ENCODE measurements at places on chromosomes 16 and 17.
A peak's percentile ranks its signal among the peaks of the same experiment; 100 is the strongest.

- no peak for DNase-seq
- no peak overlapping the region for H3K27ac ChIP-seq
- H3K36me3 ChIP-seq, result peaks cover 92% of the 10 kb centered on the region
- H3K4me1 ChIP-seq, result no peaks in the 10 kb centered on the region
- no peak overlapping the region for H3K4me3 ChIP-seq
- no peaks in the 10 kb centered on the region for H3K27me3 ChIP-seq
These were observed 23.2 kb upstream of the KLHL11 start for GRCh38 chr17:41888332-41888965.

- peak overlapping the region; percentile 91 for H3K27ac ChIP-seq
- H3K36me3 ChIP-seq, result no peaks in the 10 kb centered on the region
- H3K27me3 ChIP-seq, result no peaks in the 10 kb centered on the region
- H3K4me3 ChIP-seq, result peak overlapping the region; percentile 100
These were observed 514 bp downstream of the THRA start for GRCh38 chr17:40063187-40063771.

- no peaks in the 10 kb centered on the region for H3K36me3 ChIP-seq
- no peaks in the 10 kb centered on the region for H3K4me1 ChIP-seq
- H3K27me3 ChIP-seq, result no peaks in the 10 kb centered on the region
- H3K4me3 ChIP-seq, result no peak overlapping the region
These were observed 83.8 kb downstream of the RAP1GAP2 start for GRCh38 chr17:2880050-2880449.

DNA sequence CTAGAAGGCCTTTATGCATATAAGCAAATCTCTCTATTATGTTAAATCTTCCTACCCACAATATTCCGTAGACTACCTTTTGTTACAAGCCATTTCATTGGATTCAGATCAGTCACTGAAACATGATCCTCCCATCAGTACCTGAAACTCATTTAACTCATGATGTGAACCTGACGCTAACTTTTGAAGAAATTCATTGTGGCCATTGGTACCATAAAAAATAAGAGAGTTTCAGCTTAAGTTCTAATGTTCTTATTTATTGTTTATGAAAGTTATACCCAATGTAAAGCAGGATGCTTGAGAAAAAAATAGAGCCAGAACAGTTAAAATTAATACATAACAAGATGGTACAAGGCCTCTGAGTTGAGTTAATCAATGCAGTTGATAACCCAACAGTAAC lies 439.6 kb downstream of the KCNJ2 start:
- no peak overlapping the region for H3K27ac ChIP-seq
- no peaks in the 10 kb centered on the region for H3K27me3 ChIP-seq
- no peak for DNase-seq
- H3K4me3 ChIP-seq, result no peak overlapping the region

DNA sequence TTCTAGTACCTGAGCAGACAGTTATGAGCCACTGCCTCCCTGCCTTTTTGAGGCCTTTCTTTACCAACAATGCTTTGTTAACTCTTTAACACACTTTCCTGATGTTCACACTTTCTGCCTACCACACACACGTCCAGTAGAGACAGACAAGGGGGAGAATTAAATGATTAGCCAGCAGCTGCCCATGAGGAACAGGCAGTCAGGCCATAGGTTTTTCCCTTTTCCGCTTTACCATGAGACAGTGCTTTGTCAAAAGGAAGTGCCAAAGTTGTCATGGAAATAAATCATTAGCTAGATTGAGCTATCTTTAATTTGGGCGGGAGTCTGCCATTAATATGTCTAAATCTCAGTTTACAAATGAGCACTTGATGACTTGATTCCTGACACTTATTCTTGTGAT lies 102.1 kb downstream of the PITPNC1 start:
- no peaks in the 10 kb centered on the region for H3K4me1 ChIP-seq
- H3K27ac ChIP-seq, result no peak overlapping the region
- no peak for DNase-seq
- no peak overlapping the region for H3K4me3 ChIP-seq
- no peaks in the 10 kb centered on the region for H3K27me3 ChIP-seq

DNA sequence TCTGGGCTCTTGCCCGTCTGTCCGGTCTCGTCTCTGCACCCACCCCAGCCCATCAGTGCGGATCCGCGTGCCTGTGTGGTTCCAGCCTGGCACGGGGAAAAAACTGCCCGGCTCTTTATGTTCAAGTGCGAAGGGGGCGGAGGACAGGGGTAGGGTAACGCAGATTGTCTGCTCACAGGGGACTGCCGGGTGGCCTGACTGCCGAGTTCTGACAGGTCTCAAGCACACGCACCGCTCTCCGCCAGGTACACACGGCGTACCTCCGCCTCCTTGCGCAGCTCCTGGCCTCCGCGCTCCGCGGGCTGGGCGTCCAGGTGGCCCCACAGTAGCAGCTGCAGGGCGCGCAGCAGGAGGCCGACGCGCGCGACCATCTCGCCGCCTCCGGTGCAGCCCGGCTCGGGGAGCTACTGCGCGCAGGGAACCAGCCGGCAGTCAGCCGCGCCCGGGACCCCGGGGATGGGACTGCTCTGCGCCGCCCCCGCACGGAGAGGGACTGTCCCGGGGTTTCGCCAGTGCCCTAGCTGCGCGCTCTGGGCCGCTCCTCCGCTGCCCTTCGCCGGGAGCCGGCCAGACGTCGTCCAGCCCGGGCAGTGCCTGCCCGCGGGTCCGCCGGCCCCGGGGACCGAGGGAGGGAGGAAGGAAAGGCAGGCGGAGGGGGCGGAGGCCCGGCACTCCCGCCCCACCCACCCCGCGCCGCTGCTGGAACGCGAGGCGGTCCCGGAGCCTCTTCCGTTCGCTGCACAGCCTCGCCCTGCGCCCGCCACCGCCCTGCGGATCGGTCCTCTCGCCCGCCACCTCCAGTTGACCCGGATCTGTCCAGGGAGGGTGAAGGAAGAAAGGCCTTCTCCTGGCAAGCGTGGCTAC lies at the start of gene MMP28:
Gene MMP28, minus strand, starts transcription at position 635 of the 864 bp plus-strand sequence. Its CDS starts 264 bp downstream, at position 371.
- H3K4me3 ChIP-seq, result peak within 1 kb of the TSS; percentile 67
- H3K27ac ChIP-seq, result peak within 1 kb of the TSS; percentile 13
- no peaks in the 10 kb centered on the region for H3K36me3 ChIP-seq

DNA sequence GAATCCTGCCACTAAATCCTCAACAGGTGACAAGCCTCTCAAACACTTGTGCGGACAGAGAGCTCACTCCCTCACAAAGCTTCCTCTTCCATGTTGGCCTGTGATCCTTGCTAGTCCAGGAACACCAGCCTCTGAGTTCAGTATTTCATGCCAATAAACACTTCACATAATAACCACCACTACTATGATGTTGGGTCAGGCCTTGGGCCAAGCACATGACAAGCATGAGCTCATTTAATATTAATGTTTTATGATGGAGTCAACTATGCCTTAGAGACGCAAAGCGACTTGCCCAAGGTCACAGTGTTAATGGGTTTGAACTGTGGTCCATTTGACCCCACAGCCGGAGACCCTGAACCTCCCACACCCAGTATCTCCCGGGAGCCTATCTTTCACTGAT lies 129.1 kb downstream of the GAS7 start:
- H3K4me3 ChIP-seq, result no peak overlapping the region
- H3K36me3 ChIP-seq, result no peaks in the 10 kb centered on the region

DNA sequence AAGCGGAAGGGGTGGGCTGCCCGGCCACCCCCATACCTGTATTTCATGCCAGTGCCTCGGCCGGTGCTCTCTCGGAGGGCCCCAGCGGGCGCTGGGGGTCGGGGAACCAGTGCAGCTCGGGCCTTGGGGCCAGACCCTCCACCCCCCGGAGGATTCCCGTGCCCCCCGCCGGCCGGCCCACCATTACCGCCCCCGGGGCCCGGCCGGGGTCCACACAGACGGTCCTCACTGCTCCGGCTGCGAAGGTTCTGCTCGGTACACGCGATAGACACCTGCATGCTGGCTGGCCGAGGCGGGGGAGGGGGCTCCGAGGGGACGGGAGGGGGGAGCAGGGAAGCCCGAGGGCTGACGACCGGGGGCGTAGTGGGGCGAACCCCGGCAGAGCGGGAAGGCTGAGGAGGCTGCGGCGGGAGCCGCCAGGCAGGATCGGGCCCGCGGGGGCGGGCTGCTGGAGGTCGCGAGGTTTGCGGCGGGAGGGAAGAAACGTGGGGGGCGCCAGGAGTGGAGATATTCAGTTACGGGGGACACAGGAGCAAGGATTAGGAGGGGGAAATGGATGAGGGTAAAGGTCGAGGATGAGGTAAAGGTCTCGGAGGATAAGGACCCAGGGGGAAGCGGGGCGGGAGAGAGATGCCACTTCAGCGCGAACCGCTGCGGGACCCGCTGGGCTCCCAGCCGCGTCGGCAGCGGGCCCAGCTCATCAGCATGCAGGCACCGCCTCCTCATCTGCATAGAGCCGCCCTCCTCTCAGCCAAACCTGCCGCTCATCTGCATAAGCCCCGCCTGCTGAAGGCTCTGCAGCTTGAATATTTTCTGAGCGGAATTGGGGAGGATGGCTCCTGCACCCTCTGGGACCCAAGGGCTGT lies at the start of gene KCNAB3:
Gene KCNAB3, minus strand, starts transcription at position 699 of the 866 bp plus-strand sequence. Its CDS starts 421 bp downstream, at position 278.
- H3K4me1 ChIP-seq, result peaks cover 18% of the 10 kb centered on the region
- no peaks in the 10 kb centered on the region for H3K27me3 ChIP-seq
- peaks cover under 1% of the 10 kb centered on the region for H3K36me3 ChIP-seq
- DNase-seq, result no peak

DNA sequence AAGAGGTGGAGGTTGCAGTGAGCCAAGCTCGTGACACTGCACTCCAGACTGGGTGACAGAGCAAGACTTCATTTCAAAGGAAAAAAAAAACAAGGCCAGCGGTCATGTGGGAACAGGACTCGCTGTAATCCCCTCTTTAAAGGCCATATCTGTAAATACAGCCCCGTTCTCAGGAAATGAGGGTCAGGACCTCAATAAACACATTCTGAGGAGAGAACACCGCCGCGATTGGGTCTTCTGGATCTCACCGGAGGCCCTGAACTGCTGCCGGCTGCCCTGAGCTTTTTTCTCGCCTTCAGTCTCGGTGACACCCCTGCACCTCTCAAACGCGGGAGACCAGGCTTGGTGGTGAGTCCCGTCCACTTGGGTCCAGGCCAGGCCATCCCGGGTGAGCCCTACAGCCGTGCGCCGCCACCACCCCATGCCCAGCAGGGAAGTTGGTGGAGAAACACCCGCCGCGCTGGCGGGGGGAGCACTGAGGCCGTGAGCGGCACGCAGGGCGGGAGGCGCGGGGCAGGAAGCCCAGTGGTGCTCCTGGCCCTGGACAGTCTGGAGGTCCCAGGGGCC lies 28.4 kb downstream of the SLC25A10 start:
- no peaks in the 10 kb centered on the region for H3K27me3 ChIP-seq
- no peaks in the 10 kb centered on the region for H3K4me1 ChIP-seq
- DNase-seq, result no peak
- H3K27ac ChIP-seq, result no peak overlapping the region
- H3K36me3 ChIP-seq, result no peaks in the 10 kb centered on the region
- no peak overlapping the region for H3K4me3 ChIP-seq

GRCh38 chr17:81840826-81841778 lies 6.3 kb upstream of the PPP1R27 start:
- no peak for DNase-seq
- no peak overlapping the region for H3K4me3 ChIP-seq
- H3K27ac ChIP-seq, result no peak overlapping the region
- peaks cover 36% of the 10 kb centered on the region for H3K36me3 ChIP-seq

- H3K27me3 ChIP-seq, result no peaks in the 10 kb centered on the region
- DNase-seq, result no peak
- H3K4me1 ChIP-seq, result no peaks in the 10 kb centered on the region
- no peak overlapping the region for H3K27ac ChIP-seq
- H3K4me3 ChIP-seq, result no peak overlapping the region
These were observed 10.5 kb downstream of the EMC8 start for GRCh38 chr16:85788819-85789218.
